Left renal pelvis (tissue), 4 donors: ENCODE measurements at places on chromosomes 12 and 14.

GRCh38 chr12:2225696-2226095 lies 172.9 kb downstream of the CACNA1C start:
- DNase-seq, result no peak

DNA sequence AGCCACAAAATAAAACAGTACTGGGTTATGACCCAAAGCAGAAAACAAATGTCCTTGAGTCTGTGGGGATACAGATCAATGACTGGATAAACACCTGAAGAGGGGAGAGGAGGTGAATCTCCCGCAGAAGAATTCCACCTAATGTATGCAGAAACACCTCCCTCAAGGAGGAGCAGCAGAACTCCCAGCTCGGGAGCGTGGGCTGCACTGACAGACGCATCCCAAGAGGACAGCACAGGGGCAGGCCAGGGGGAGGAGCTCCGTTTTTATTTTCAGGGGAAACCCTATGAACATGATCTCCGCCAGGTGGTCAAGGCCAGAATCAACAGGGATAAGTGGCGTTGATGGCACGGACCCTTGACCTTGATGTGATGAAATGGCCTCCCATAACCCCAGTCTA lies 41.8 kb upstream of the PPP2R5C start:
- no peak for DNase-seq

DNA sequence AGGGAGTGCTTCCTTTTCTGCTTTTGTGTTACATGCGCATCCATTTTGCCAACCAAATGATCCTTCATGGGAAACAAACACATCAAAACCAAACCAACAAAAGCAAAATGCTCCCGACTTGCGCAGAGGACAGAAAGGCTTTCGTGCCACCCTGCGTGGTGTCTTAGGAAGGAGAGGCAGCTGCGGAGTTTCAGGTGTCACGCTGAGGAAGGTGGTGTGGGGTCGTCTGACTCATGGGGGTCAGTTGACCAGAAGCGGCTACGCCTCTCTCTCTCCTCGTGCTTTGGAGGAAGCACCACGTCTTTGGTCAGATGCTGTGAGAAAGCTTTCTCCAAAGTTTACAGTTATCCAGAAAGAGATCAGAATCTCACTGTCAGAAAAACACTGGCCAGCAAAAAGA lies 7.9 kb downstream of the EMP1 start:
- no peak for DNase-seq

- DNase-seq, result no peak
Measured at GRCh38 chr14:58822856-58823255, 185.1 kb downstream of the DACT1 start.

DNA sequence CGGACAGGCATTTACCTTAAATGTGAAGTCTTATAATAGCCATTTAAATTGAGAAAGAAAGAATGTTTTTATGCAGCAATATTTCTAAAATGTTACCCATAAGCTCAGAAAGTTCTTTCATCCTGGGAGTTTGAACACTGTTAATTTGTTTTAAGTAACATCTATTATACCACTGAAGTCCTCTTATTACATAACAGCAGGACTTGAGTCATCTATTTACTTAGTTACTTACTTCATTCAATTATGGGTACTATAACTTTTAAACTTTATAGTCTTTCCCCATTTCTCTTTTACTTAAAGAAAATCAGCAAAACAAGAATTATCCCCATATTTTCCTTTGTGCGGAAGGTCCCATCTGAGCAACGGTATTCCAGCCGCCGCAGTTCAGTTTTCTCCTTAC lies 473.1 kb downstream of the ETNK1 start:
- DNase-seq, result no peak

- no peak for DNase-seq
Measured at GRCh38 chr14:68568907-68569897, 223.7 kb downstream of the ZFP36L1 start.

DNA sequence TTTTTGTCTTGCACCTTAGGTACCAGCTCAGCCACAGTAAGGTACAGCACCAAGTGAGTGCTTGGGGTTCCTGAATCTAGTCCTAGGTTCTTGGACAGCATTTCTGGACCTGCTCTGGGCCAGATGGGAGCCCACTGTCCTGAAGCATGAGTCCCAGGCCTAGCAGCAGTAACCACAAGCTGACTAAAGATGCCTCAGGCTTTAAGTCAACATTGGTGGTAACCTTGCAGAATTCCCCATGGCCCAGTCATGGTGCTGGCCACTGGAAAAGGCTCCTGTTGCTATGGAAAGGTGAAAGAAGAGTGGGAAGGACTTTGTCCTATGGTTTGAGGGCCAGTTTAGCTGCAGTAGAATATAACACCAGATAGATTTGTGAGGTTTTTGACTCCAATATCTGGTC lies 86.9 kb upstream of the CLEC14A start:
- no peak for DNase-seq

DNA sequence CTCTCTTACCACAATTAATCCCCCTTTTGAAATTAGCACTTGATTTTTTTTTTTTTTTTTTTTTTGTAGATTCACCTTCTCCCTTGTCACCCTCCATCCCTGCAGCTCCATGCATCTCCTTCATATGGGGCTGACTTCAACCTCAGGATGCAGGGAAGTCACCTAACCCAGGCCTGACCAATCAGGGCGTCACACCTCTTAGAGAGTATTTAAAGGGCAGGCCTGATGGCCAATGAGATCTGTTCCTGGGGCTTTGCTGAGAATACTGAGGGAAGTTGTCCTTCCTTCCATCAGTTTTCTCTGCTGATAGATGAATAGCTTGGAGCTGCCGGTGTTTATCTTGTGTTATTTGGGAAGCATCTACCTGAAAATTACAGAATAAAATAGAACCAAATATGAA lies 1104.7 kb upstream of the TMEM132C start:
- DNase-seq, result no peak

GRCh38 chr14:72559202-72559601 lies 334.7 kb downstream of the DPF3 start:
- peak; percentile 40 for DNase-seq

GRCh38 chr14:20836668-20837338 lies 34.2 kb upstream of the RNASE1 start:
- peak; percentile 20 for DNase-seq

DNA sequence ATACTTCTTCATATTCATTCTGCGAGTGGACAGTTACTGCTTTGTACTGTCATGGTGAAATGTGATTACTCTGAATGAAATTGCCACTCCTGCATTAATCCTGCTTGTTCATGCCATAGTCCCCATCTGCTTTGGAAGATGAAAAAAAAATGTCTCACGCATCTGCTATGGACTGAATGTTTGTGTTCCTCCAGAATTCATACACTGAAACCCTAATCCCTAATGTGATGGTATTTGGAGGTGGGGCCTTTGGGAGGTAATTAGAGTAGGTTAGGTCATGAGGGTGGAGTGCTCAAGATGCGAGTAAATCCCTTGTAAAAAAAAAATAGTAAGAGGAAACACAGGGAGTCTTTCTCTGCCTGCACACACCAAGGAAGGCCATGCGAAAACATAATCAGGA lies 427.2 kb downstream of the TMTC2 start:
- DNase-seq, result no peak

- DNase-seq, result no peak
Measured at GRCh38 chr14:60649875-60650372, 647 bp upstream of the SIX1 start.

- no peak for DNase-seq
Measured at GRCh38 chr12:5522432-5523335, 90.8 kb downstream of the NTF3 start.

DNA sequence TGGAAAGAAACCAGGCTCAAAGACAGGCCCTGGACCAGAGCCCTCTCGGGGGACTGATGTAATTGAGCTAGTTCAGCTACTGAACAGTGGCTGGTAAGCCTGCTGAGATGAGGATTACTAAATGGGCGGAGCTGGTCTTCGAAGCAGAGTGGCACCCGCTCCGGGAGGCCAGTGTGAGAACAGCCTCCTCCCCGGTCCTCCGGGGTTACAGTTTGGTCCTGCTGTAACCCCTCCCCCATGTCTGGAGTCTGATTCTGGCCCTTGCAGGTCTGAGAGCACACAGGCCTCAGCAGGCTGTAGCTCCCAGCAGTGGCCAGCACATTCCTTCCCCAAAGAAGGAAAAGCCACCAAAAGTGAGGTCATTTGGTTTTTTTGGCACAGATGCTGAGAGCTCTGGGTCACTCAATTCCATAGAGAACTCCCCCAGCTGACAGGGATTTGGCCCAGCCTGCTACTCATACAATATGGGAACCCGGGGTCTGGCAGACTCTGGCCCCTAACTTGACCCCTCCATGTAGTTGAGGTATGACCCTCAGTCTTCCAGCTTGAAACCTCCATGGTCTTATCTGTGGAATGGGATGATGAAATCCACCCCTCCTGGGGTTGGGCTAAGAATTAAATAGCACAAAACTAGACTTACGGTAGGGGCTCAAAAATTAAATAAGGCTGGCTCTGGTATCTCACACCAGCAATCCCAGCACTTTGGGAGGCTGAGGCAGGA lies 39.0 kb downstream of the ACTN1 start:
- peak; percentile 54 for DNase-seq
